AG04450 (cell line): ENCODE measurements at places on chromosomes 3 and 15.

GRCh38 chr3:24493746-24494617, 668 bp downstream of the THRB start:
- DNase-seq, result no peak

- no peak for DNase-seq
Measured at GRCh38 chr15:99546441-99547100, 19.2 kb upstream of the MEF2A start.

- DNase-seq, result no peak
Measured at GRCh38 chr3:79846148-79846933, 78.5 kb upstream of the ROBO1 start.

GRCh38 chr3:128623762-128624176, 26.8 kb downstream of the RPN1 start:
- peak; percentile 50 for DNase-seq

DNA sequence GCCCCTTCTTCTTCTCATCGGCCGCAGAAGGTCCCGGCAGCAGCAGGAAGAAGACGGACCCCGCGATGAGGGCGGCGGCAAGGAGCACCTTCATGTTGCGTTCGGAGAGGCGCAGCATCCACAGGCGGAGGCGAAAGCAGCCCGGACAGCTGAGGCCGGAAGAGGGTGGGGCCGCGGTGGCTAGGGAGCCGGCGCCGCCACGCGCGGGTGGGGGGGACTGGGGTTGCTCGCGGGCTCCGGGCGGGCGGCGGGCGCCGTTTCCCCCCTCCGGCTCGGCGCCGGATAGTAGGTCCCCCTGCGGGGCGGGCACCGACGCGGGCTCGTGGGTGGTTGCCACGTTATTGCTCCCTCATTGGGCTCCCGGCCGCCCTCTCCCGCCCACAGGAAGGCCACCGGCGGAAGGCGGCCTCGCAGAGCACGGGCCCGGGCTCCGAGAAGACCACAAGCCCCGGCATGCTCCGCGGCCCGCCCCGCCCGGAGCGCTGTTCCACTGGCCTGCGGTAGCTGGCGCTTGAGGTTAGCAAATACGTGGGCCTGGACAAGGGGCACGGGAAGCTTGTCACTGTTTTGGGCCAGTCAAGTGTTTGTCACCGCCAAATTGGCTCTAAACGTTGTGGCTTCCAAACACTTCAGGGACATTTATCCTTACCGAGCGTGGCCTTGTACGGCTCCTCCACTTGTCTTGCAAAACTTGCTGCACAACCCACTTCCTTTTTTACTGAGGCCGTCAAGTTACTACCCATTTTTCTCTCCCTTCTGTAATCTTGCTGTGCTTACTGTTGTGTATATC, at the start of gene PPIB:
Gene PPIB, minus strand, starts transcription at position 154 of the 790 bp plus-strand sequence. Its CDS starts 36 bp downstream, at position 118.
- peak; percentile 95 for DNase-seq

- DNase-seq, result no peak
Measured at GRCh38 chr15:95329362-95329761, 1001.1 kb upstream of the NR2F2 start.

- DNase-seq, result no peak
Measured at GRCh38 chr3:192336286-192336685, 391.1 kb downstream of the FGF12 start.

- DNase-seq, result no peak
Measured at GRCh38 chr3:155161640-155162292, 81.6 kb downstream of the MME start.

DNA sequence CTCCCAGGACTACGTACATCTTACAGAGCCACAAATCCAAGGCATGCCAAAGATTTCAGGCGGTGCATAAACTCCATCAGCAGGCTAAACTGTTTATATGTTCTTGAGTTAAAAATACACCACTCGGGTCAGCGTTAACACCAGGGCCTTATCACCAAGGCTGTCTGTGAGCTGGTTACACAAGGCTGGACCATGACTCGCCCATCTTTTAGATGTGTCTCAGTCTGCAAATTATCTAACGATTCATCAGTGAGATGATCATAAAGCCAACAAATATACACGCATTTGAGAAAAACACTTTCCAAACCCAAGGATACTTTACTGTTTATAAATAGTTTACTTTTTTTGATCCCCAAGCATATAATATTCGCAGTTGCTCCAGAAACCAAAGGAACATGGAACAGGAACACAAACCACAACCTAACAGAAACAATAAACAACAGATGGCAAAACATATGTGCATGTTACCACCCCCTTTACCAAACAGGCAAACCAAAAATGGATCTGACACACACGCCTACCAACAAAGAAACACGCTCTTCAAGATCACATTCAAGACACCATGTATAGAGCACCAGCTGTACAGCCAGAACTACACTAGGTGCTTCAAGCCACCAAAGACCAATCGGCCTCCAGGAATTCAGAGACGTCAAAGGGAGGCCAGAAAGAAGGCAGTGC, 15.4 kb downstream of the LRIG1 start:
- DNase-seq, result peak; percentile 90

- DNase-seq, result no peak
Measured at GRCh38 chr3:50193746-50194127, 2.3 kb downstream of the GNAT1 start.

GRCh38 chr15:68672781-68673205, 94.0 kb downstream of the CORO2B start:
- no peak for DNase-seq

- DNase-seq, result no peak
Measured at GRCh38 chr3:54982807-54983206, 54.9 kb upstream of the LRTM1 start.

GRCh38 chr3:161263057-161263456, 41.9 kb downstream of the NMD3 start:
- no peak for DNase-seq

DNA sequence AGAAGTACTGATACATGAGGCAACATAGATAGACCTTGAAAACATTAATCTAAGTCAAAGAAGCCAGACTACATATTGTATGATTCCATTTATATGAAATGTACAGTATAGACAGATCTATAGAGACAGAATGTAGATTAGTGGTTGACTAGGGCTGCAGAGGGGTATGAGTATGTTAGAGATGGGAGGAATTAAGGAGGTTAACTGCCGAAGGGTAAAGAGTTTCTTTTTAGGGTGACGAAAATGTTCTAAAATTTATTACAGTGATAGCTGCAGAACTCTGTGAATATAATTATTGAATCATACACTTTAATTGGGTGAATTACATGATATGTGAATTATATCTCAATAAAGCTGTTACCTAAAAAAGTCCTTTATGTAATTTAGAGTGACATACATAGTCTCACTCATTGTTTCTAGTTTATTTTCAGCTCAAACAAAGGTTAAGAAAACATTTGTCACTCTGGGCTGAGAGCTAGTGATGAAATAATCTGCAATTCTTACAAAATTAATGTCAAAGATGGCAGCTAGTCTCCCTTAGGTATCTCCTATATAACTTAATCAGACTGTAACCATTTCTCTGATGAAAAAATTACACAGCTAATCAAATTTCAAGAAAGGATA, 61.4 kb downstream of the DENND4A start:
- no peak for DNase-seq

DNA sequence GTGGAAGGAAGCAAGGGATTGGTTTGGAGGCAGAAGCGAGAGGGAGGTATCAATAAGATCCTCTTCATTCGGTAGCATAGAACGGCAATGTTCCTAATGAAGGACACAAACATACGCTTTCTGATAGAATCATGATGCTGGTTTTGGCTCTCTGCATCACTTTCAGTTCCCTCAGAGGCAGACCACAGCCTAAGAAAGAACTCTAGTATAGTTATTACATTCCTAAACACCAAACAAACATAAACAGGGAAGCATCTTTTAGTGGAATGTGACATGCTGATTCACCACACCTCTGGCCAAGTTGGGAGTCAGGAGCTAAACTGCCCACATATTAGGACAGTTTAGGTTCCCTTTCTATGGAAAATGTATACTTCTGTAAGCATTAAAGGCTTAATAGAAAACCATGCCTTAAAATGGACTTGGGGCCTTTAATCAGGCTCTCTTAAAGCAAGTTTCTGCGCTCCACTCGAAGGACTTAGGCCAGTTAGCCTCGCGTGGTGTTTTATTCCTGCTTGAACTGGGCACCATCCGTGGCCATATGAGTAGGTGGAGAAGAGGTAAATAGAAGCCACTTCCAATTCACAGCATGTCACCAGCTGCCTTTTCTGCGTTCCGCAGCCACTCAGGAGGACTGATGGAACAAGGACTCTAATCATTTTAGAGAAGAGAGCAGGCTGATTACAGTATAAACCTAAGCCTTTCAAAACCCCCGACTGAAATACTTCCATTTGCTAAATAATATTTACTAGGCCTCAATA, 53.7 kb downstream of the CD47 start:
- peak; percentile 46 for DNase-seq

- no peak for DNase-seq
Measured at GRCh38 chr3:134619884-134620445, 30.9 kb downstream of the KY start.

DNA sequence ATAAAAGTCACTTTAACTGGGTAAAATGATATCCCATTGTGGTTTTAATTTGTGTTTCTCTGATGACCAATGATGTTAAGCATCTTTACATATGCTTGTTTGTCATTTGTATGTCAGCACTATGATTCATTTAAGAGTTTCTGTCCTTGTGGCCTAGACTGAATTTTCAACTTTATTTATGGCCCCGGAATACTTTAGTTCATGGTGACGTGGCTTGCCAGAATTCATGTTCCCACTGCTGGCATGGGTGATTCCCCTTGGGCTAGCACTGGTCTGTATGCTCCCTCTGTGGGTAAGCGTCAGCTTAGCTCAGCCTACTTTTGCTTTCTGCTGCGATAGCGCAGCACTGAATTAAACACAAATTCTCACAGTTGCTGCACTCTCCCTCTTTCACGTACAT, 436.3 kb upstream of the SGO1 start:
- no peak for DNase-seq

DNA sequence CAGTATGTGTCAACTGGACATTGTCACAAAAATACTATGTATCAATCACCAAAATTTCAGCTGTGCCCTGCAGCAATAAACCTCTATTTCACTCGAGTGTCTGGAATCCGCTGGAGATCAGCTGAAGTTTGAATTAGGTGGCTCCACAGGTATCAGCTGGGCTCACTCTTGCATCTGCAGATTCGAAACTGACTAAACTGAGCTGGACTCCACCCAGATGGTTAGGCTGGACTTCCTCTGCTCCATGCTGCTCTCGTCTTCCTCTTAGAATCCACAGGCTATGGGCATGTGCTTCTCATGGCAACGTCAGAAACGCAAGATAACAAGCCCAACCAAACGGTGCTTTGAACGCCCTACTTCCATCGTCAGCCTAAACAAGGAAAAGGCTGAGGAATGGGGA, 565.3 kb upstream of the ROBO2 start:
- DNase-seq, result no peak

DNA sequence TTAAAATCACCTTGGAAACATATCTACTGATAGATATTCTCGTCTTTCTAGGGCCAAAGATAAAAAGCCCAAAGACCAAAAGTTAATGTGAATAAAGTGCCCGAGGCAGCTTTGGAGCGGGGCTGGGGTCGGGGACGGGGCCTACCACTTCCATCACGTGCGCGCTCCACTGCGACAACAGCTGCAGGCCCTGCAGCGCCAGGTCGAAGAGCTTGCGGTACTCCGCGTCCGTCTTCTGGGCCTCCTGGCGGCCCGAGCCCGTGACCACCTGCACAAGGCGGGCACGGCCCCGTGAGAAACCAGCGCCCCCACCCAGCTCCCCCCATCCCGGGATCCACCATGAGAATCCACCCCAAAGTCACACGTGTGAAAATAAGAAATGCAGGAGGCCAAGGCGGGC, 52.4 kb downstream of the CYFIP1 start:
- DNase-seq, result no peak

- DNase-seq, result no peak
Measured at GRCh38 chr15:38332711-38333110, 80.1 kb downstream of the SPRED1 start.

GRCh38 chr3:21715662-21716061, 35.3 kb downstream of the ZNF385D start:
- no peak for DNase-seq

DNA sequence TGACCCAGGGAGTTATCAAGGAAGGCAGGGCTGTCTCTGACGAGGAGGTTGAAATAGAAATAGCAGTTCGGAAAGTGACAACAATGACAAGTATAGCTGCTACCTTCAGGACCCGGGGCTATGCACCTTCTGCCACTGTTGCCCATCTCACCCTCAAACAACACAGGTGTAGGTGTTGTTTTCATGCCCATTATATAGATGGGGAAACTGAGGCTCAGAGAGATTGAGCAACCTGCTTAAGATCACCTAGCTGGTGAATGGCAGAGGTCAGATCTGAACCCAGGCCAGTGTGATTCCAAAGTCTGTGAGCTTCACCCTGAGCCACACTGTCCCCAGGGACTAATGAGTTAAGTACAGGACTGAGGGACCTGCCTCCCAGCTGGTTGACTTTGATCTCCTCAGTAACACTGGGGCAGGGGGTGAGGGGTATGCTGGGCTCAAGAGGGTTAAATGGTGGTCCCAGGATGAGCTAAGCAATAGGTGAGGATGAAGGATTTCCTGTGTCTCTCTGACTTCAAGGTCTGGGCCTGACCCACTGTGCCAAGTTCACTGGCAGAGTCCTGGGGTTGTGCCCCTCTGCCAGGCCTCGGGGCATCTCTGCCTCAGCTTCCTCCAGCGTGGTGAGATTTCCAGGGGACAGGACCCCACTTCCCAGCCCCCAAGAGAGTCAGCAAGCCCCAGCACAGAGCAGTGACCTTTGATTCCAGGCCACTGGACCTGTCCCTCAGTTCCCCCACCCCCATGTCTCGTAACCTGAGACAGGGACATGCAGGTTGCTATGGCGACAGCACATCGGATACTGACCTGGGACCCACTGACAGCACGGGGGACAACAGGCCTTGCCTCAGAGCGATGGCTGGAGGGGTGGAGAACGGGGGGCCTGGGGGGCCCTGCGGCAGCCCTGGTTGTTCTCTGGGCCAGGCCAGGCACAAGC, 35.0 kb downstream of the ATP2B2 start:
- no peak for DNase-seq

GRCh38 chr3:187987924-187988323, 166.0 kb upstream of the LPP start:
- DNase-seq, result no peak

DNA sequence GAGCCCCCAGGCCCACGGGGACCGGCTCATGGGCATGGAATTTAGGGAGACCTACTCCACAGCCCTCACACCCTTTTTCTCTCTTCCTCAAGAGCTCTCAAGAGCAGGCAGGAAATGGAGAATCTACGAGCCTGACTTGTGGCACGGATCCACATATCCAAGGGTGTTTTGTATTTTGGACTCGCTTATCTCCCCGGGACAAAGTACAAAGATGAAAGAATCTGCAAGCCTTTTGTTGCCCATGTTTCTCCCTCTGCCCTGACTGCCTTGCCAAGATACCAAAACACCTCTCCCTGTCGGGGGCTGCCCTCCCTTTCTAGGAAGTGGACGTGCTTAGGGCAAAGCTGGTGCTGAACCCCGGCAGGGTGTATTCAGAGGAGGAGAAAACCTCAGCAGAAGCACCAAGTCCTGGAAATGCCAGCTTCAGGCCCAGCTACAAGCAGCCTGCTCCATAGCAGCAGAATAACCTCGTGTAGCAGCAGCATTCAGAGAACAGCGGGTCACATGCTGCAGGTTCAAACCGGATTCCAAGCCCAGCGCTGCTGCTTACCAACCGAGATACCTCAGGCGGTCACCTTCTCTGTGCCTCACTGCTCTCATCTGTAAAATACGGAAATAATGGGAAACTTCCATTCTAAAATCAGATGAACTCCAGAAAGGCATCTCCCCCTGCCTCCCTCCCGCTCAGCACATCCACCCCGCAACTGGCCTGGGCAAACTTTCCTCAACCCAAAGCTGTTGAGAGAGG, 35.2 kb downstream of the DNASE1L3 start:
- DNase-seq, result no peak
